Small intestine (tissue), 16 donors: ENCODE measurements at places on chromosomes 1 and 21.

GRCh38 chr1:102628109-102628613 lies 480.2 kb downstream of the COL11A1 start:
- no peak for DNase-seq

GRCh38 chr1:217364220-217364619 lies 266.7 kb downstream of the GPATCH2 start:
- DNase-seq: no peak

DNA sequence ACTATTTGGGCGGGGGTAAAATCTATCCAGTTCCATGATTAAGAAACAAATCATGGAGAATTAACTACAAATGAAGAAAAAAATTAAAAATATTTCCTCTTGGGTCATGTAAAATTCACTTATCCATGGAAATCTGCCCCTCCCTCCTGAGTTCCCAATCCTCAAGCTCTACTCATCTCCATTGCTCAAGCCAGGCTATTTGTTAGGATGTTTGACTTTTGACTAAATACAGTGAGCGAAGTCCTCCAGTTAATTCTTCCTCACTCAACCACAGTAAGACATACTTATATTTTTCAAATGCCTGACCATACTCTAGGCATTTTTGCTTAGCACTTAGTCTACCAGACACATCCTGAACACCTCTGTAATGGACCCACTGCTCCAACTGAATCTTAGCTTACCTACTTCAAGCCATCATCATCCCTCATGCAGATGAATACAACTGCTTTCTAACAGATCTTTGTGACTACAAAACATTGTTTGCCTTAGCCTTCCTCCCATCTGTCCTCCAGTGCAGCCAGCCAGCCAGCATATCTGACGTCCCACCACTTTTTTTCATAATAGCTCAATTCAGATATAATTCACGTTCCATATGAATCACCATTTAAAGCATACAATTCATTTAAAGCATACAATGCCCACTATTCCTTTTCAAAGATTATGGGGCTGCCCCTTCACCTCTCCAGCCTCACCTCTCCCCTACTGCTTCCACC lies 154.2 kb downstream of the RERE start:
- DNase-seq: no peak

GRCh38 chr21:30227633-30228404 lies 11.9 kb upstream of the CLDN8 start:
- peak; percentile 52 for DNase-seq

DNA sequence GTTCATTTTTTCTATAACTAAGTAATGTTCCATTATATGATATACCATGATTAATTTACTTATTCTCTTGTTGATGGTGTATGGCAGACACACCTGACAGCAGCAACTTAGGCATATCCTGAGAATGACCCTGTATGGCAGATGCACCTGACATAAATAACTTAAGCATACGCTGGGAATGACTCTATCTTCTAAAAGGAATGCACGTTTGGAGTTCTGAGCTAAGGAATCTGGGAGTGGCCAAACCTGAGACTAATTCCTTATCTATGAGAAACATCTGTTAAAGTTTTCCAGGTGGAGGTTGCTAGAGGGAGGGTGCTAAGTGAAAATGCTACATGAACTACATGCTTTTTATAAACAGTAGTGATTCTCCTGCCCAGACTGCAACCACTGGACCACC lies 96.7 kb upstream of the RGS18 start:
- DNase-seq: no peak

GRCh38 chr1:6313393-6314200 lies 52.7 kb upstream of the GPR153 start:
- no peak for DNase-seq

GRCh38 chr1:79899914-79900313 lies 893.4 kb upstream of the ADGRL4 start:
- DNase-seq: no peak

DNA sequence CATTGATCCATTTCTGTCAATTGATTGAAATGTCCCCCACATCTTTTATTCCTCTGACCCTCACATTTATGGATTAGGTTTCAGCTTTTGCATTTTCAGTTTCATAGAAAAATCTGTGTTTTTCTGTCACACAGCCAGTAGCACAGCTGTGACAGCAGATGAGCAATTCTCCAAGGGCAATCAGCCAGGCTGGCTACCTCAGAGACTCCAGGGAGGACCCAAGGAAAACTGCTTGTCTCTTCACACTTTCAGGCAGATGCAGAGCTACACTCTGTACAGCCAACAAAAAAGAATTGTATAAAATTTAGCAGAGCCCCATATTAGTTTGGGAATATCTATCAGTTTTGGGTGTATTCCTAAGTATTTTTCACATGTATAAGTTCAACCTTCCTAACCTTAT lies 257.2 kb downstream of the LRRC7 start:
- no peak for DNase-seq

- no peak for DNase-seq
Observed at GRCh38 chr1:90821152-90821787, 104.2 kb upstream of the BARHL2 start.

GRCh38 chr1:36909946-36910725 lies 124.2 kb downstream of the GRIK3 start:
- DNase-seq: no peak

DNA sequence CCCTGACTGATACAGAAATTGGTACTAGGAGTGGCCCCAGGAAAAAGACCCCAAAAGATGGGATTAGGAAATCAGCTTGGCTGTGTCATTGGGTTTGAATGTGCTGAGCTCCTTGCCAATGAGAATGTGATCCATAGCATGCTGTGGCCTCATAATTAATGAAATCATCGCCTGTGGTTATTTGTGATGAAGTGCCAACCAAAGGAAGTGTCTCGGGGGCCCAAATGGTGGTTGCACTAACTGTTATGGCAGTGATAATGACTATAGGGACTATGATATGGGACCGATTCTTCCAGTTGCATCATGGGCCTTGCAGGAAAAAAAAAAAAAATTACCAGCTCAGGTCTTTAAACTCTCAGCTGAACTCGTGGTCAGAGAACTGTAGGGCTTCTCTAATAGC lies 15.4 kb upstream of the ZDHHC18 start:
- no peak for DNase-seq

DNA sequence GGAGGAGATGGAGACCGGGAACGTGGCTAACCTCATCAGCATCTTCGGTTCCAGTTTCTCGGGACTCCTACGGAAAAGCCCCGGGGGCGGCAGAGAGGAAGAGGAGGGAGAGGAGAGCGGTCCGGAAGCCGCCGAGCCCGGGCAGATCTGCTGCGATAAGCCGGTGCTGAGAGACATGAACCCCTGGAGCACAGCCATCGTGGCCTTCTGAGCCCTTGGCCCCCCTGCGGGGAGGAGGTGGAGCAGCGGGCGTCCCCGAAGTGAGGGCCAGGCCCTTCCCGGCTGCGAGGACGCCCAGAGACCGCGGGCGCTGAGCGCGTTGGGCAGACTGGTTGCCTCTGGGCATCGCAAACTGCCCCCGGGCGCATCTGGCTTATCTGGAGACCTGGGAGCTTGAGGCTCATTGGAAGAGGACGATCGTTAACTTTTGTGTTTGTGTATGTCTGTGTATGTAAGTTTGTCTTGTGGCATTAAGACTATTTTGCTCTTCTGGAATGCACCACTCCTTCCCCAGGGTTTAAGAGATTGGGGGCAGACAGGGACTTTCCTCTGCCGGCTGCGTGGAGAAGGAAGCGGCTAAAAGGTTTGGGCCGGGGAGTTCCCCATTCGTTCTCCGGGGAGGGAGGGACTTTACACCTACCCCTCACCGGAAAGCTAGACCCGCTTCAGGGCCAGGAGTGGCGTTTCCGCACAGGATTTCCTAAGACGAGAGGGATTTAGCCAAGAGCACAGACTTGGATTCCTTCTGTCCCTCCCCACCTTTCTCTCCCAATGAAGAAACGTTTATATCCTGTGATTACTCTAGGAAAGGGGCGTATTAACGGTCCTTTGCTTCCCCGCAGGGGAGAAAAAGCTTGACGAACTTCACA lies 1.4 kb downstream of the IER5 start:
- DNase-seq: peak; percentile 82

DNA sequence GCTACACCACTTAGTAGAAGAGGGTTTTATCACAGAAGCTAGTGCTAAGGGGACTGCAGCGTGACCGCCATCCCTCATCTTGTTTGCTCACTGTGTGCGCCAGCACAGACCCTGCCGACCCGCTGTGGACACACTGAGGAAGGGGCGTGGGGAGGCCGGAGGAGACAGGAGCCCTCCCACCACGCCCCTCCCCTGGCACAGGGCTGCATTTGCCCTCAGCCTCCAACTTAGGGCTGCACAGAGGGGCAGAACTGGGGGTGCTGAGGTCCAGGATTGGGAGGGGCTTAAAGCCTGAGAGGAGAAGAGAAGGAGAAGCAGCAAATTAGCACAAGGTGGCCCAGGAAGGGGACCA lies 37.2 kb downstream of the RRP1 start:
- DNase-seq: no peak

- peak; percentile 81 for DNase-seq
Observed at GRCh38 chr1:15196807-15197530, 43.4 kb downstream of the TMEM51 start.

- DNase-seq: no peak
Observed at GRCh38 chr1:30747033-30748008, 10.3 kb downstream of the LAPTM5 start.

GRCh38 chr1:92543131-92544055 lies 56.7 kb upstream of the GFI1 start:
- peak; percentile 30 for DNase-seq

DNA sequence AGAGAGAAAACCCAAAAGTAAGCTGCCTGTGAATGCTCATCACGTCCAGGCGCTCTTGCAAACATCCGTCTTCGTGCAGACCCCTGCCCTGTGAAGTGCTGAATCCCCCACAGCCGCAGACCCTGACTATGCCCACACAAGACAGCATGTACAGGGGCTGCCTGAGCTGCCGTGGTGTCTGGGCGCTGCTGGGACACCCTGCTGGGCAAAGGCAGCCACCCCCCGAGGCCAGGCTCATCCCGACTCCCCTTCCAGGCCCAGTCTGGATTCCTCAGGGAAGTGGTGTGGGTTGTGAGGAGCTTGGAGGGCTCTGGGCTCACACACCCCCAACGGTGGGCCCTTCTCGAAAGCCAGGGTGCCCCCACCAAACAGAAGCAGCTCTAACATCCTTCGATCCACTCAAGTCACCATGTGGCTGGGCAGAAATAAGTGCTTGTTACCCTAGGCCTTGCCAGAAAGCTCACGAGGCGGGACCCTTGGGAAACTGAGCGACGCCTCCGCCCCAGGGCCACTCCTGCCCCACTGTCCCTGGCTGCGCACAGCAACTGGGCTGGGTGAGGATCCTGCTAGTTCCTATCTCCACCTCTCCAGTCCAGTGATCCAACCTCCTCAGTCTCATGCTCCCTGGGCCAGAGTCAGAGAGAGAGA lies 4.8 kb upstream of the WNT9A start:
- no peak for DNase-seq

- DNase-seq: no peak
Observed at GRCh38 chr1:107450899-107451664, 310.2 kb downstream of the NTNG1 start.

DNA sequence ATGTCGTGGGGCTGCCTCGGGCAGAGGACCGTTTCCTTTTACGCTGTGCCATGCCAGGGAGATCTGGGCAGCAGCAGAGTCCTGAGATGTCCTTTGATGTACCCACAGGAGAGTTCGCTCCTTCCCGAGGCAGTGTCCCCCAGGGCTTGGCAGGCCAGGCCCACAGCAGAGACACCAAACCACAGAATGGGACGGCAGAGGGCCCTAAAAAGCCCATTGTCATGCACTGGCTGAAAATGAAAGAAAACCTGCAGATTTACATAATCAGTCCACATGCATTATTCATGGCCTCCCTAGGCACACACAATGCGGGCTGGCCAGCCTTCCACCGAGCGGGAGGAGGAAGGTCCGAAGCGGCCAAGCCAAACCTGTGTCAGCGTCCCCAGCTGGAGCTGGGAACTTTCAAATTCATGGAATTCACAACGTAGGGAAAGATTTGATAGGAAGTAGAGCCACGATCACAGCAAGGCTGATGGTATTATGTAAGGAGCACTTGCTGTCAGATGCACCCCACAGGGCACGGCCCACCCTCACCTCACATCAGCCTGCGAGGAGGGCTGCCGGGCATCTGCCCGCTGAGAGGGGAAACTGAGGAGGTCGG lies 25.3 kb upstream of the EFHD2 start:
- no peak for DNase-seq

- DNase-seq: no peak
Observed at GRCh38 chr1:26829184-26829911, 2.9 kb downstream of the ZDHHC18 start.

DNA sequence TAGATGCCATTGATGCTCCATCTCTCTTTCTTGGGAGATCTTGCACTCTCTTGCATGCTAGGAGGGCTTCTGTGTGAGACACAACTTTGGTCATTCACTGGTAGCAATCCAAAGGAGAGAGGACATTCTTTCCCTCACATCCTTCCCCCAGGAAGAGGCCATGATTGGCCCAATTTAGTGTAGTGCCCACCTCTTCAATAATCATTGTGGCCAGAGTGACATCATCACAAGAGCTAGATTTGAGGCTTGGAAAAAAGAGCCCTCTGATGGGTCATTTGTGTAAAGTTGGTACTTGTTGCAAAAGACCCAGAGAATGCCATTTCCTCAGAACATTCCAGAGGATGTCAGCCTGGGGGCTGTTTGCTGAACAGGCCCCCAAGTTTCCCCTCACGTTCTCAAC lies 30.2 kb downstream of the S100A6 start:
- DNase-seq: no peak

DNA sequence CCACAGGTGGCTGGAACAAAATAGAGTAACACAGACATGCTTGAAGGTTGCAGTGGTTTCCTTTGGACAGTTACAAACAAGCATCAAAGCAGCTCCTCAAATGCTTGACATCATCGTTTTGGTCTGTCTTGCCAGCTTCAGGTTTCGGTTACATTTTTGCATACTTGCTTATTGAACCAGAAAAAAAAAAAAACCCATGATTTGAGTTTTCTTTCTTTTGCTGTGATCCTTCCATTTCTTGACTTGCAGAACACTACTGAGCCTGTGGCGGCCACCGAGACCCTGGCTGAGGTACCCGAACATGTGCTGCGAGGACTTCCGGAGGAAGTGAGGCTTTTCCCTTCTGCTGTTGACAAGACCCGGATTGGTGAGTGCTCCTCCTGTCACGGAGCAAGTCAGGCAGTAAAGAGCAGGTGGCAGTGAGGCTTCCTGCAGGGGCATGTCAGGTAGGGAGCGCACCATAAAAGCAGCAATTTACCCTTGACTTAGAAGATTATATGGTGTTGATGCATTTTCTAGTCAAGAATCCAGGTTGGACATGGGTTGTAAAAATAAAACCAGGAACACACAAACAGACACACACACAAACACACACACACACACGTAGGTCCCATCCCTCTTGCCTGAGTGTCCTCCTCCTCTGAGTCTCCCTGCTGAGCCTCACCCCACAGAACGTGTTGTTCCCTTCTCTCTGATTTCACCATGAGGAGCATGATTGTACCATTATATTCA lies 30.9 kb downstream of the PRDM2 start:
- peak; percentile 53 for DNase-seq

DNA sequence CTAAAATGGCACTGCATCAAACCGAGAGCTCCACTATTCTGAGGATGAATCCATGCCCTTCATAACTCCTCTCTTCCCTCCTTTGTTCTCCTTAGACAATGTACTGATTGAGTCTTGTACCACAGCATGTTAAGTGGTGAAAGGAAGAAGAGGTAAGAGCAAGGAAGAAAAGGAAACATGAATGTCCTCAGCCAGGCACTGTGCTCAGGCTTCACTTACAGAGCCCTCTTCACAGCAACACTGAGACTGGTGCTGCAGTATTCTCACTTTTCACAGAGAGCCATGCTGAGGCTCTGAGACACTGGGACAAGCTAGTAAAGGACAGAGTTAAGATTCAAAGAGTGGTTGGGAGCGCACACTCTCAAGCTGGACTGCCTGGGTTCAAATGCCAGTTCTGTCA lies 143.5 kb downstream of the AKT3 start:
- no peak for DNase-seq

- DNase-seq: peak; percentile 40
Observed at GRCh38 chr1:46686255-46686654, 14.6 kb downstream of the TEX38 start.
